Activated effector memory CD4-positive, alpha-beta T cell treated with Interleukin-2 at 50 U/mL for 16 hours (primary cell): ENCODE measurements at places on chromosomes 4 and X.

- DNase-seq, result no peak
Observed at GRCh38 chrX:145826466-145826865, 8.8 kb downstream of the SLITRK2 start.

GRCh38 chr4:25457053-25457715 lies 80.1 kb downstream of the ANAPC4 start:
- DNase-seq, result no peak

DNA sequence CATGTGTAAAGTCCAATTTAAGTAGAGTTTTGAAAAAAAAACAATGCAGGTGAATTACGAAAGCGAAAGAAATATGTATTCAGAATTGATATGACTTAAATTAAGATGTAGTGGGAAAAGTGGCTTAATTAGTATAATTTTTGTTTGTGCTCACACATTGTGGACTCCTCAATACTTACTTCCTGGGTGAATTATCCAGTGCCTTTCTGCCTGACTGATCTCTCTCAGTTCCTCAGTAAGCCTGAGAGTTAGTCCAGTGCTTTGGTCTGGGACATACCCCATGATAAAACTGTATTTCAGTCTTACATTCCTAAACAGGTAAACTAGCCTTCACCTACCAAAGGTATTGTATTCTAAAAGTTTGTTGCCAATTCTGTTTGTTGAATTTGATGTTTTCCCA lies 8.4 kb downstream of the PGAM4 start:
- no peak for DNase-seq

GRCh38 chr4:155807021-155807420 lies 48.2 kb downstream of the GUCY1B1 start:
- no peak for DNase-seq

GRCh38 chrX:4588466-4588865 lies 875.0 kb upstream of the PRKX start:
- no peak for DNase-seq

DNA sequence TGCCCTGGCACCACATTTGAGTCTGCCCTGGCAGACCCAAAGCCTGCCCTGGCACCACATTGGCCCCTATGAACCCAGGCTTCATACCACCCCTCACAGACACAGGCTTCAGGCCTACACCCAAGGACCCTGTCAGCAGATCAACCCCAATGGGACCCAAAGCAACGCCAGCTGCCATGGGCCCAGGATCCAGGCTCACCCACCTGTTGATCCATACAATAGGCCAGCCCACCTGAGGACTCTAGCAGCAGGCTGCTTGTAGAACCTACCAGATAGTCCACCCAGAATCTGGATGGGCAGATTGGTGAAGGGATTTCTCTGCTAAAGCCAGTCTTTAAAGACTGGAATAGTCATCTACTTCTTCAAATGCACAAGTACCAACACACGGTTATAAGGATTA lies 114.4 kb downstream of the LAS1L start:
- DNase-seq, result no peak

DNA sequence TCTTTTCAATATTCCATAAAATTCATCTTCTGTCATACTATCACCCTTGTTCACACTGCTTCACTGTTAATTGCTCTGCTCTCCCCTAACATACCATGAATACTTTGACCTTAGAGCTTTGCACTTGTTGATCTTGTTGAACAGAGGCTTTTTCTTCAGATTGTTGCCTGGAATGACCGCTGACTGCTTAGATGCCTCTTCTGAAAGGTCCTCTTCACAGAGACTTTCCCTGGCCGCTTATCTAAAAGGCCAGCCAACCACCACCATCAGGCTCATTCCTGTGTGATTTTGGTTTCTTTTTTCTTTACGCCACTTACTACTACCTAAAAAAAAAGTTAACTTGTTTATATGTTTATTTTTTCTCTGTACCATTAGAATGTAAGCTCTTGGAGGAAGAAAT lies 667.7 kb downstream of the STPG2 start:
- no peak for DNase-seq

GRCh38 chrX:68307769-68308168 lies 125.5 kb downstream of the OPHN1 start:
- DNase-seq, result no peak

- DNase-seq, result peak; percentile 37
Observed at GRCh38 chrX:153934762-153935325, at the start of gene NAA10. Gene NAA10 (minus strand): TSS chrX:153935037. CDS start chrX:153934904, 133 bp downstream.
